Stimulated activated CD4-positive, alpha-beta T cell treated with anti-CD3 and anti-CD28 coated beads, Interleukin-4, amount 100 ng/mL, for 24 hours (primary cell): ENCODE measurements at places on chromosomes 11 and 22.

DNA sequence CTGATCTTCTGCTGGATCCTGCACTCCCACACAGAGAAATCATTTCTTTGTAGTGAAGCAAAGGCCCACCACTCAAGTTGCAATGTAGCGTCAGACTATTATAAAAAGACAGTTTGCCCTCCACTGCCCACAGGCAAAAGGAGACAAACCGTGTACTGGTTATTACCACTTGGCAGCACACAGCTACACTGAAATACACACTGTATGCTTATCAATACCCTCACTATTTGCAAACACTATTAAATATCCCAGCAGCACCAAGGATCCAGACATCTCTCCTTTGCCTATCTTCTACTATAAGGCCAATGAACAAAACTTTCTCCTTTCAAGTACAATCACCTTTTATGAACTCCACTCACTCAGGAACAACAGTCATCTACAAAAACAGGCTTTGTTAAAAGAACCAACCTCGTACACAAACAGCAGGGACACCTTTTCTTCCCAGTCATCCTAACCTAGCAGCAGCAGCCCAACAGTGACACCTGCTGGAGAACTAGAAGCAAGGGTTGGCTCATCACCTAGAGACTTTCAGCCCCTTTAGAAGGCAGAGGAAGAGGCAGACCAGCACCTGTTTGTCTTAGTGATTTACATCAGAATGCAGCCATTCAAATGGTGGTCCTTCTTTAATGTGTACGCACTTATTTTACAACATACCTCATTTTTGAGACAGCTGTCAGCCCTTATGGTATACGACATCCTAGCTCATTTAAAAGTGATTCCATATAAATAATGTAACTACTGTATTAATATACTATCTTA lies 56.1 kb downstream of the AMBRA1 start:
- peak; percentile 73 for DNase-seq

DNA sequence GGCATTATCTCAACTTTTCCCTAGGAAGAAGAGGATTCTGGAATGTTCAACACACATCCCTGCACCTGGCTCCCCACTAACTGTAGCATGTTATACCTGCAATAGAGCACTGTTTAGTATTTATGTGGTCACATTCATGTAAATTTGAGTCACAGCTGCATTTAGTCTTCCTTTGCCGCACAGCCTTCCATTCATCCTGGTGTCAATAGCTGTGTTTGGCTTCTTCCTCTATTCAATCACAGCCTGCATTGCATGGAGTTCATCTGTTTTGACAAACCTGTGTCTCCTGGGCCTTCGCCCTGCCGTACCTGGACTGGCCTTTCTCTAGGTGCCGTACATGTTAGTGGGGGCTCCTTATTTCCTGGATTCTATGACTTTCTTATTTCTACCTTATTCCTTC lies 4.1 kb upstream of the C22orf39 start:
- DNase-seq: no peak

- no peak for DNase-seq
These were observed 41.7 kb downstream of the IGF2 start for GRCh38 chr11:2097356-2097997.

GRCh38 chr22:50339945-50340879 lies 2.9 kb upstream of the PPP6R2 start:
- no peak for DNase-seq

DNA sequence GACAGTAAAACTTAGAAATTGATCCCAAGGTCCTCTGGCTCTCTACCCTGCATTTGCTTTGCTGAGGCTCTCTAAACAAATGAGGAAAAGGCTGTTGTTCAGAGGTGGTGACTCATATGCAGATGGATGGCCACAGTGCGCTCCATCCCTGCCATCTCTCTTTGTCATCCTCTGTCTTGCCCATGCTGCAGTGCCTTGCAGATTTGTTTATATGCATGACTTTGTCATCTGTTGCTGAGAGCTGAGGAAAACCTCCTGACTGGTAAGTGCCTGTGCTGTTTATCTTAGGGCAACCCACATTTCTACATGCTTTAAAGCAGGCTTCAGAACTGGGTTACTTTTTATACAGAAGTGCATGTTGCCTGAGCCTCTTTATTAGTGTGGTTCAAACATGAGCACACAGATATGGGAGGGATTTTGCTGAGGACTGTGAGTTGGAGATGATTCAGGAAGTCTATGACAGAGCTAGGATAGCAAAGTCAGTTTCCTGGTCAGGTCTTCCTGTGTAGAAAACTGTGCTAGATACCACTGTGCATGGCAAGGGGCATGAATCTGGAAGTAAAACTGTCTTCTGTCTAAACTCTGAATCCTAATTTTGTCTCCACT lies 57.4 kb downstream of the JAM3 start:
- no peak for DNase-seq

GRCh38 chr11:69131121-69131566 lies 24.6 kb upstream of the SMIM38 start:
- no peak for DNase-seq

DNA sequence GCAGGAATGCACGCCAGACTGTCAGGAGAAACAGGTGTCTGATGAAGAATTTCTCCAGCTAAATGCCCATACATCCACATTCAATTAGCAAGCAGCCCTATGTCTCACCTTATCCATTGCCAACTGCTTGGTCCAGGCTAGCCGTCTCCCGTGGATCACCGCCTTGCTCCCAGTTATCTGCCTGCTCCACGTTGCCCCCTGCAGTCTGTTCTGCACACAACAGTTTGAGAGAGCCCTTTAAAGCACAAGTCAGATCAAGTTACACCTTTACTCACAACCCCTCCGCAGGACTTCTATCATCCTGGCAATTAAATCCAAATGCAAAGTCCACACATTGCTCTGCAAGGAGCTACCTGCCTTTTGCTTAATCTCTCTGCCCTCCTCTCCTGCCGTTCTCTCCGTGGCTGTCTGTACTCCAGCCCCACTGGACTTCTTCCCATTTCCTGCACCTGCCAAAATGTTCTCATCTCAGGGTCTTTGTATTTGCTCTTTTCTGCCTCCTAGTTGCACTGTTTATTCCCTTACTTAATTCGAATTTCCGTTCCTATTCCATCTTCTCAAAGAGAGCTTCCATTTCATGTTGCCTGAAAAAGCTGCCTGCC lies 185.3 kb upstream of the LARGE1 start:
- peak; percentile 8 for DNase-seq

GRCh38 chr11:10824888-10825287 lies 16.2 kb upstream of the EIF4G2 start:
- DNase-seq: no peak

DNA sequence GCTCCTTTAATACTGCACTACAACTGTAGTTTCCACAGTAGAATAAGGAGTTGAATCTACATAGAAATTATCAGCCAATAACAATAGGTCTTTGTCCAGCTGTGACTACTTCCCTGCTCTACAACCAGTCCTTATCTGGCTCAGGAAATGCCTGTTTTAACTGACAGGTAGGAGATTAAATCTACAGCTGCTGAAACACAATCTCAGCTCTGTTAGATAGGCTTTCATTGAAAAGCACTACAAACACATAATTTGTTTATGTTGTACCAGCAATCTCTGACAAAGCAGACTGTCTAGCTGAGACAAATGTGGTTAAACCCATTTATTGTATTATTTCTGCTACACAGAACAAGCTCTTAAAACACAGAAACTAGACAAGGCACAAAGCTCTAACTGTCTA lies 230.0 kb downstream of the SOX6 start:
- no peak for DNase-seq

GRCh38 chr11:117980720-117981119 lies 5.5 kb upstream of the IL10RA start:
- no peak for DNase-seq

- DNase-seq: no peak
These were observed 87.8 kb upstream of the CRYBB3 start for GRCh38 chr22:25111579-25112517.

DNA sequence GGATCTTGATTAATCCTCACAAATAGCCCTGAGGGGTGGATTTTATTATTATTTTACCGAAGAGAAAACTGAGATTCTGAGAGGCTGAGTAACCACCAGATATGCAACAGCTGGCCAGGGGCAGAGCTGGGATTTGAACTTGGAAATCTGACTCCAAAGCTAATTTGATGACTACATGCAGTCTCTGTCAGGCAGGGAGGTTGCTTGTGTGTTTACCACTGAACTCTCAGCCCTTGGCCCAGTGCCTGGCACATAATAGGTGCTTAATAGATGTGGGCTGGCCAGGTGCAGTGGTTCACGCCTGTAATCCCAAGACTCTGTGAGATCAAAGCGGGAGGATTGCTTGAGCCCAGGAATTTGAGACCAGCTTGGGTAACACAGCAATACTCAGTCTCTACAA lies 121.7 kb upstream of the CRYBB3 start:
- DNase-seq: no peak

- DNase-seq: no peak
These were observed 7.5 kb downstream of the NARS2 start for GRCh38 chr11:78567209-78567608.

DNA sequence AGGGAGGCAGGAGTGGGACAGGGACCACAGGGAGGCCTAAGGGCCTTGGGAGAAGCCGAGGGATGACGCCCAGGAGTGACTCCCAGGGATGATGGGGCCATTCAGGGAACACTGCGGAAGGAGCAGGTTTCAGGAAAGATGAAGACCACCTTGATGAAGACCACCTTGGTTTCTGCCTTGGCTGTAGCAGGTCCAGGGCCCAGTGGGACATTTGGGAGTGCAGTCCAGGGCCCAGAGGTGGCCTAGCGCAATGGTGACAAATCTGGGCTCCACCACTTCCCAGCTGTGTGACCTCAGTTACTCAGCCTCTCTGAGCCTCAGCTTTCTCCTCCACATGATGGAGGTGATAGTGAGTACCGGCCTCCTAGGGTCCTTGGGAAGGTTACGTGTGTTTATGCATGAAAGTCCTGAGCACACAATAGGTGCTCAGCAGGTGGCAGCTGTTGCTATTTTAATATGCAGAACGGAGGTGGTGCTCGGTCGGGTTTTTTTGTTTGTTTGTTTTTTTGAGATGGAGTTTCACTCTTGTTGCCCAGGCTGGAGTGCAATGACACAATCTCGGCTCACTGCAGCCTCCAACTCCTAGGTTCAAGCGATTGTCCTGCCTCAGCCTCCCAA lies 770 bp downstream of the TSGA10IP start:
- no peak for DNase-seq

- no peak for DNase-seq
These were observed 163.0 kb downstream of the SPON1 start for GRCh38 chr11:14125529-14125928.

DNA sequence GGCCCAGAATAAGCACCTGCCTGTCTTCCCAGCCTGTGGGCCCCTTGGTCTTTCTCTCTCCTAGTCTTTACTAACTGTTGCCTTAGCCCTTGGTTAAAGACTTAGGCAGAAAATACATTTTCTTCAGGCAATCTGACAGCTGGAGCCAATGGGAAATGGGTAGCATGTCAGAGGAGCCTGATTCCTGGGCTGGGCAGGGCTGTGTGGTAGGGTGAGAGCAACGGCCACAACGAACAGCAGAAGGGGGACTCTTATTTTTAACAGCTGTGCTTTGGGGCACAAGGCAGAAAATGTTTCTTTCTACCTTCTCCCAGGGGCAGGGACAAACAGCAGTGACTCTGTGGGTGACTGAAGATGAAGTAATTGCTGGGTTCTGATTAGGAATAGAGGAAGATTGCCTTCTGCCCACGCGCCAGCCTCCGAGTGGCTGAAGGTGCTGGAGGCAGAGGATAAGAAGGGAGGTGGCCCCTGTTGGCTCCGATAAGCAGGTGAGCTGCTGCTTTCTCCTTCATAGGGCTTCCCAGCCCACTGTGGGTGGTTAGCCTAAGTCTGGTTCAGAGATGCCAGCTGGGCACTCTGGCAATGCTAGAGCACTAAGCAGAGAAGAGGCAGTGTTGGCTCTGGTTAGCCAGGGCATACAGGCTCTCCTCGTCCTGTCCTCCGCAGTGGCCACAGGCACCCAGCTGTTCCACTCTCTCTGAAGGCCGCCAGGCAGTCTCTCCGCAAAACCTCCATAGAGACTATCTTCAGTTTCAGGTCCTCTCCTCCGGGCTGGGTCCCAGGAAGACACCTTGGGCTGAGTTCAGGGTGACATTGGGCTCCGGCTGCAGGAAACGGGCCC lies 1.5 kb downstream of the YPEL4 start:
- DNase-seq: no peak

DNA sequence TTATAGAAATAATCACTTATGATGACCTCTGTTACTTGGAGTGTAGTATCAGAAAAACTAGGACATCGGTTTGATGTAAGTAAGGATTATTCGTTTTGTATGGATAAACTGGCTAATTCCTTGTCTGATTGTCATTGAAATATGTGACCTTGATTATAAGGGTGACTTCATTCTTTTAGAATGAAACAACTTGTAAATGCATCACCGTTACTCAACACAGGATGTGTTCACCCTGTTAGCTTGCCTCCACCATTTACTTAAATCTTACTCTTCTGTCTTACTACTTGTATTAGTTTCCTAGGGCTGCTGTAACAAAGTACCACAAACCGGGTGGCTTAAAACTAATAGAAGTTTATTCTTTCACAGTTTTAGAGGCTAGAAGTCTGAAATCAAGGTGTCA lies 7.9 kb downstream of the SFI1 start:
- no peak for DNase-seq

DNA sequence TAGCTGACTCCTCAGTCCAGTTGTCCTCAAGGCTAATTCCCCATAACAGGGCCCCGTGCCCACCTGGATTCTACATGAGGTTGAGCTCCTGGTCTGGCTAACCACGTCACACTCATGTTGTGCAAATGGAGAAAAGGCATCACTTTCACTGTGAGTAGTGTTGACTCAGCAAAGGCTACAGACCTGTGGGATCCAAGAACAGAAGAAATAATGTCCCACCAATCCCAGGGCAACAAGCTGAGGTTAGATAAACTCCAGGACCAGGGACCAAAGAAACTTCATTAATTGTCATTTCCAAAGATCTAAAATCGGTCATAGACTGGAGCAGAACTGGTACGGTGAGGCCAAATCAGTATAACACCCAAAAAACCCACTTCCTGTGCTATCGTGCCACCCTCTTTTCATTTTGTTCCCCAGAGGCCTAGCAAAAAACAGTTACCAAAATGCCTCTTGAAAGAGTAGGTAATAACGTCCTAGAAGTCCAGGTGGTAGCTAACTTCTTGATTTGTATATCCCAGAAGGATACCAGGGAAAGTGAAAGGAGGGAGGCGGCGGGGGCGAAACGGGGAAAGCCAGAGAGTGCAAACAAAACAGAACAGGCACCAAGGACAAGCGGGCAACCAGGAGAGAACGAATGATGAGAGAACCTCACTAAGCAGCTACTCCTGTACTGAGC lies 1.4 kb downstream of the PCSK7 start:
- peak; percentile 70 for DNase-seq

- no peak for DNase-seq
These were observed 190.7 kb downstream of the SNX19 start for GRCh38 chr11:130725421-130726233.

DNA sequence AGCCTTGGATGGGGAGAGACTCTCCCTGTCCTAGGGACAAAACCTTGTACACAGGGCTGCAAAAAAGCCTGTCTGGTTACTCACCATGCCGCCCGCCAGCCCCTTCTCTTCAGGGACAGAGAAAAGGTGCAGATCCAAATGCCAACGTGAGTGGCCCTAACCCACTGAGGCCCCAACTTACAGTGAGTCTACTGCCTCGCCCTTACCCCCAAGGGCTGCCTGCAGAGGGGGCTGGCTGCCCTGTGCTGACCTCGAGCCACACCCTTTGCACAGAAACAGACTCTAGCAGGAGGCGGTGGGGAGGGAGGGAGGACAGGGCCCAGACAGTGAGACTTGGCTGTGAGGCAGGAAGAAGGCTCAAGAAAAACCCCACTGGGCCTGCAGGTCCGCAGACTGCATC lies 13.6 kb upstream of the CHST1 start:
- no peak for DNase-seq
